ENCODE measurements at places on chromosomes 7 and 10.

DNA sequence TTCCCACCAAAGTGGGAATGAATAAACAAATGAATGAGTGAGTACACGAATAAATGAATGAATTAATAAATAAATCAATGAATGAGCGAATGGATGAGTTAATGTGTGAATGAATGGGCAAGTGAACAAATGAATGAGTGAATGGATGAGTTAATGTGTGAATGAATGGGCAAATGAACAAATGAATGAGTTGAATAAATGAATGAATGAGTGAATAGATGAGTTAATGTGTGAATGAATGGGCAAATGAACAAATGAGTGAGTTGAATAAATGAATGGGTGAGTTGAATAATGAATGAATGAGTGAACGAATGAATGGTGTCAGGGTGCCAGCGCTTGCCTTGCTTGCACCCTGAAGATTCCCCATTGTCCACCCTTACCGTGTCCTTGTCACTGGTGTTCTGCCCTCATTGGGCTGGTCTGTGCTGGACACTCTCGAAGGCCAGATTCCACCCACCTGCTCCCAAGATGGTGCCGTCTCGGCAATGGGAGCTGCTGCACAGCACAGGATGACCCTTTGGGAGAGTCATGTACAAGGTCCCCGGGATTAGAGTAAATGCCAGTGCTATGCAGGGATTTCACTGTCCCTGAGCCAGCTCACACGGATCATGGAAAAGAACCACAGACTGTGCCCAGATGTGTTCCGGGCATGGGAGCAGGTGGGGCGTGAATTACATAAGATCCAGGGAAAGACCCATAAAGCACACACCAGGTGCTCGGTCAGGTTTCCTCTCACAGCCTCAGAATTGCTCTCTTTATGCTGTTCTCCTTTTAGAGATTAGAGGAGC lies 83.2 kb downstream of the CAMK1D start:
- DNase-seq = no peak

- no peak for DNase-seq
These were observed 8.4 kb upstream of the TMEM254 start for GRCh38 chr10:80070057-80070456.

GRCh38 chr10:128499486-128499885 lies 373.3 kb upstream of the MKI67 start:
- DNase-seq = no peak

- DNase-seq = no peak
These were observed 40.1 kb upstream of the PPP1R17 start for GRCh38 chr7:31646942-31647341.

DNA sequence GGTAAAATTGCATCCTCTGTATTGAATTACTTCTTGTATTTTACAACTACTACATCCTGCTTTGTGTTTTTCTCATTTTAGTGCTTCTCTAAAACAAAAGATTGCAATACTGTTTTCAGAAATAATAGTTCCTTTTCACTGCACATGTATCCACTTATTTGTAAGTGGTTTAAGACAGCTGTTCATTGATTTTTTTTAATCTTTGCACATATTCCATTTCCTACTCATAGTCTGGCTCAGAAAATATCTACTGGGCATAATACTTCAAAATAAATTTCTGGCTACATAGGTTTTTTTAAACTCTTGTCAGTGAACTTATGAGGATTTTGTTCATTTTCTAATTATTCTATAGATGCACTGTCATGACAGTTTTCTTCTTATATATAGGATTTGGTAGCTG lies 54.8 kb downstream of the SND1 start:
- DNase-seq = no peak

DNA sequence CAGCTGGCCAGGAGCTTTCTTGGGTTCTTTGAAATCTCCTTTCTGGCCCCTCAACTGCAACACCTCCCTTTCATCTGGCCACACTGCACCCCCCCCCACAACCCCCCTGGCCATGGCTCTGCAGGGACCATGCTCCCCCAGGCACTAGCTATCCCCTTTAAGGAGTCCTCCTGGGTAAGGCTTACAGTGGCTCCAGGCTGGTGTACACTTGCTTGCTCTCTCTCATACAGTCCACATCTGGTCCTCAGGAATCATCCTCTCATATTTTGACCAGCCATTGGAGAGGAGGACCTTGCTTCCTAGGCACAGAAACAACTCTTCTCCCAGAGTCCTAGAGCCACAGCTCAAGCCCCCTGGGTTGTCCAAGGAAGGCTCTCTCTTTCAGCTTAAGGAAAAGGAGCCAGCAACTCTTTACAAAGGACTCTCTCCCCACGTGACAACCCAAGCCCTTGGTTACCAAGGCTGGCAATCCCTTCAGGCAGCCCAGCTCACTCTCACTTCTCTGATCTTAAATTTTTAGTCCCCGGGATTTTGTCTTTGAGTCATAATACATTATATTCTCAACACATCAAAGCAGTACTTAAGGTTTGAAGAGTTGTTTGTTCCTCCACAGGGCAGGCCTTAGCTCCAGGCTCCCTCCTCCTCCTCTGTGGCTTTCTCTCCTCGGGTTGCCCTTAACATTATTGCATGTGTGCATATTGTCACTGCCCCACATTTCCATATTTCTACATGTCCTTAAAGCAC lies 9.9 kb downstream of the GARIN1A start:
- no peak for DNase-seq

GRCh38 chr7:21920936-21921335 lies 24.8 kb downstream of the CDCA7L start:
- DNase-seq = no peak

- DNase-seq = no peak
These were observed 34.9 kb upstream of the PTF1A start for GRCh38 chr10:23157239-23157681.

DNA sequence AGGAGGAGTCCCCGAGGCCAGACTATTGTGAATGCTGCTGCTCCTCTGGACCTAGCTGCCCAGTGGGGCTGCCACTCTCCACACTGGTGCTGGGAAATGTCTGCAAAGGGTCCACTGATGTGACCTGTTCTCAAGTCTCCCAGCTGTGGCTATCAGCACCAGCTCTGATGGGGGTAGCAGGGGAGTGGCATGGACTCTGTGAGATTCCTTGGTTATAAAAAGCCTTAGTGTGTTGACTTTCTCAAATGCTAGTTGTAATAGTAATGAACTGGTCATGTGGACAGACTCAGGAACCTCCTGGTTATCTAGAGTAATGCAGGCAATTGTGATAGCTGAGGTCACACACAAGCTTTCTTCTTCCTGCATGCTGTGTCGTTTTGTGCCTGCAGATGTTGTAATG lies 34.1 kb upstream of the ARMC3 start:
- DNase-seq = no peak

GRCh38 chr10:17793823-17794644 lies 15.1 kb upstream of the MRC1 start:
- no peak for DNase-seq

DNA sequence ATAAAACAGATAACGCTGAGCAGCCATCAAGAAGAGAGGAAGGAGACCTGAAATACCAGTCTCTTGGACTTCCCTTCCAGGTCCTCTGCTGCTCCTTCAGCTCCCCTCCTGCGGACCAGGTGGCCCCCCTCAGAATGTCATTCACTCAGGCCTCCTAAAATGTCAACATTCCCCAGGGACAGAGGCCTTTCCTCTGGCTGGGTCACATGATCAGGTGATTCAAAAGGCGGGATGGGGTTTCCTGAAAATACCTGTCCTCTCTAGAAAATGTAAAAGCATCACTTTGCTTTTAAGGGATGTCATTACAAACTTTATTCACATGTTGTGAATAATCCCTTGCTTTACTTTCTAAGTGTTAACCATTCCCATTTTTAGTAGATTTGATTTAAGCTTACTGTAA lies 311.1 kb downstream of the INHBA start:
- no peak for DNase-seq

DNA sequence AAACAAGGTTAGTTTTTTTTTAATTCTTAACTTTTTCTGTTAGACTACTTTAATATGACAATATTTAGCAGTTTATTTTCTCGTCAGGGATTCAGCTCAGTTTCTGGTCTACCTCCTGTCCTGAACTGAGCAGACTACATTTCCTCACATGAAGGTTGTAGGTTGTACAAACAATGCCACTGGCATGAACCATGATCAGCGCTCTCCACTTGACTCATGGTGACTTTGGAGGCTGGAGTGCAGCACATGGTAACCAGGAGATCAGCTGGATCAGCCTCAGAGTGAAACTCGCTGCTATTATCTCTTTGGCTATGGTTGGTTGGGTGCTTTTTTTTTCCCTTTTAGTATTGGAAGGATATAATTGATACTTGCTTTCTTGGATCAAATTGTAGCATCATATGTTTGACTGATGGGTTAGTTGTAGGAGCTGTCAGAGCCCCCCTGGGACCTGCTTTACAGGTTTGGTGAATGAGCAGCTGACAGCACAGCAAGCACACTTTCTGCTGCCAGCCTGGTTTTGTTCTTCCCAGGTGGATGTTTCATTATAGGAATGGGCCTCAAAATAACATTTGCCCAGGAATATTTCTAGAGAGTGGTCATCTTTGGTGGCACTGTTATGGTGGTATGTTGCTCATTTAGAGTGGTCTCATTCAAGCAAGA lies 556.4 kb downstream of the AUTS2 start:
- no peak for DNase-seq

DNA sequence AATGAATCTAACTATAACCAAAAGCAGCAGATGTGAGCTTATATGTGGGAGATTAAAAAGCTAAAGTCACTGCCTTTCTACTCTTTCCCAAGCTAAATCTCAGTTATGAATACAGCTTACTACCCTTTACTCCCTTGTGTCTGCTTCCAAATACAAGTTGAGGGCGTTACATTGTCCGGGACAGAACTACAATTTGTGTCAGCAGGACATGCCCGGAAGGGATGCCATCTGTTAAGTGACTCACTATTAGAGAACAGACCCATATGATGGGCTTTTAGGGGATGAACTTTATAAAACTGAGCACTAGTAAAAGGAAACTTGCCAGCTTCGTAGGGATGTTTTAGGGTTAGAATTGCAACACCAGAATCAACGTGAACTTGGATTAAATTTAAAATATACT lies 299.7 kb upstream of the CSTF2T start:
- no peak for DNase-seq

DNA sequence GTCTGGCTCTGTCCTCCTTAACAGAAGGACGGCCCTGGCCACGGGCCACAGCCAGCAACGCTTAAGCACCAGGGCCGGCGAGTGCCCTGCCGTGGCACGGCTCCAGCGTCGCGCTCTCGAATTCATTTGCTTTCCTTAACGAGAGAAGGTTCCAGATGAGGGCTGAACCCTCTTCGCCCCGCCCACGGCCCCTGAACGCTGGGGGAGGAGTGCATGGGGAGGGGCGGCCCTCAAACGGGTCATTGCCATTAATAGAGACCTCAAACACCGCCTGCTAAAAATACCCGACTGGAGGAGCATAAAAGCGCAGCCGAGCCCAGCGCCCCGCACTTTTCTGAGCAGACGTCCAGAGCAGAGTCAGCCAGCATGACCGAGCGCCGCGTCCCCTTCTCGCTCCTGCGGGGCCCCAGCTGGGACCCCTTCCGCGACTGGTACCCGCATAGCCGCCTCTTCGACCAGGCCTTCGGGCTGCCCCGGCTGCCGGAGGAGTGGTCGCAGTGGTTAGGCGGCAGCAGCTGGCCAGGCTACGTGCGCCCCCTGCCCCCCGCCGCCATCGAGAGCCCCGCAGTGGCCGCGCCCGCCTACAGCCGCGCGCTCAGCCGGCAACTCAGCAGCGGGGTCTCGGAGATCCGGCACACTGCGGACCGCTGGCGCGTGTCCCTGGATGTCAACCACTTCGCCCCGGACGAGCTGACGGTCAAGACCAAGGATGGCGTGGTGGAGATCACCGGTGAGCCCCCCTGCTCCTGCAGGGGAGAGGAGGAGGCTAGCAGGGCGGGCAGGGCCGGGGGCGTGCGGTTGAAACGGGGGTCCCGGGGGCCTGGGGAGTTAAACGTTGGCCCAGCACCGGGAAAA lies at the start of gene HSPB1:
Gene HSPB1 (plus strand): TSS at position 327 of the 855 bp plus-strand sequence. CDS start 40 bp downstream, at position 367.
- peak; percentile 91 for DNase-seq

- no peak for DNase-seq
These were observed 7.0 kb upstream of the TRDMT1 start for GRCh38 chr10:17208476-17208875.

DNA sequence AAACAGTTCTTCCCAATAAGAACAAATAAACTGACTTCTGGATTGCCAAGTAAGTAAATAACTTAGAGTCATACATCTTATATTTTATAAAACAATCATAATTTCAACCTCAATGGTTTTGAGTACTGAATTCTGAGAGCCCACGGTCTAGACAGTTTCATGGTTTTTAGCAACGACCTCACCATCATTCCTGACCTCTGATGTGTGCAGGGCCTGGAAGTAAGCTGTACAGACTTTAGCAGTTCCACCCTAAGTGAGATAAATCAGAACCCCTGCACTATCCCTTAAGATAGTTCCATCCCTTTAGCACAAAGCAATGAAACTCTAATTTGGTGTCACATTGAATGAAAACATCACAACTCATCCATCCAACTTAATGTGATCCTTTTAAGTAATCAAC lies 86.0 kb downstream of the NEBL start:
- DNase-seq = no peak

DNA sequence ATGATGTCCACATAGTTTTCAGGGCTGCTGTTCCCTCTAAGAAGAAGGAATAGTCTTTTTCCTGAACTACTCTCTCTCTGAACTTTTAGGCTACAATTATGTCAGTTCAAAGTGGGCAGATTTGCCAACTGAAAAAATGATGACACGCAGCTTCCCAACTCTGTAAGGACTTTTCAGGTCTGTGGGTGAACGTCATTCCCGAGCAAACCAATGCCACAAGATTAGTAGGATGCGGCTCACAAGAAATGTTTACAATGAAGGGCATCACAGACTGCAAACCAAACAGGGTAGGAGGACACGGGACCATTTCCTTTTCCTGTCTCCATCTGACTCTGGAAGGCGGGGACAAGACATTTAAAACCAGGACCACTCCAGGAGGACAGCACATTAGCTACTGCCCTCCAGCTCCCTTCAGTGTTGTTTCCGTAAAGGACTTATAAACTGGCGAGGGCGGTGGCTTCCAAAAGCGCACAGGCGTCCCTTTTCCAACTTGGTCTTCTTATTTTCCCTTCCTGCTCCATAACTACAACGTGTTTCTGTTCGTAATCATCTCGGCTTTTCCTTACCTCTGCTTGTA lies 539 bp upstream of the MKLN1 start:
- no peak for DNase-seq

DNA sequence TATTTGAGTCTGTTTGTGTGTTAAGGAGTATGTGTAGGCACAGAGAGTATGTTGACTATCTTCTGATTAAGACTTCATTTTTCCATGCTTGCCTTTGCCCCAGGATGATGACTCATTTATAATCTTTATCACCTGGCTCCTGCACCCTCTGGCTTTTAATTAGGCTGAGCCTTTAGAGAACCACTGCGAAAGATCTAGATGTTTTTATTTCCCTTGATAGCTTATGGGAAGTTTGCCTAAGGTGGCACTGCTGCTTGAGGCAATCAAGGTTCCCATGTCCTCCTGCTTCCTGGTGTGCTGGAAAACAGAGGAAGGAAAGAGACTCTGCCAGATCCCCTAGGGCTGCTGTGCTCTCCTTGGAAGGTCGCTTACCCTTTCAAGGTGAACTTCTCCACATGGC lies 114.6 kb downstream of the ARL4A start:
- DNase-seq = no peak

- no peak for DNase-seq
These were observed 17.2 kb upstream of the ATP6V0E2 start for GRCh38 chr7:149856583-149856982.

GRCh38 chr7:46900312-46901263 lies 681.3 kb downstream of the TNS3 start:
- DNase-seq = no peak

GRCh38 chr7:155276800-155277375 lies 20.8 kb upstream of the INSIG1 start:
- DNase-seq = no peak

GRCh38 chr10:112852306-112852705 lies 97.7 kb upstream of the TCF7L2 start:
- no peak for DNase-seq
